ENCODE measurements at places on chromosomes 5 and 9.

- DNase-seq, result no peak
Measured at GRCh38 chr5:78653031-78653430, 4.5 kb upstream of the LHFPL2 start.

DNA sequence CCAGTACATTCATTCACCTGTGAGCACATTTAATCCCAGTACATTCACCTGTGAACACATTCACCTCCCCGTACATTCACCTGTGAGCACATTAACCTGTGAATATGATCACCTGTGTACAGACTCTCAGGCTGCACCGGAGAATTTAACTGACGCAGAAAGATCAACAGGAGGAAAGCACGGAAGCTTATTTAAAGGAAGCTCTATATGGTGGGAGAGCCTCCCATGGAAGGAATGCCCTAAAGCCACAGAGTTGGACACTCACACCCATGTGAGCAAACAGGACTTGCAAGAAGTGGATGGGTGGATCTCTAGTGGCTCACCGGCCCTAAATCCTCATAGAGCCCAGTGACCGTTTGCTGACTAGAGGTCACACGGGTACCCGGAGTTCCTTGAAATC lies 38.2 kb downstream of the TRIP13 start:
- DNase-seq, result no peak

DNA sequence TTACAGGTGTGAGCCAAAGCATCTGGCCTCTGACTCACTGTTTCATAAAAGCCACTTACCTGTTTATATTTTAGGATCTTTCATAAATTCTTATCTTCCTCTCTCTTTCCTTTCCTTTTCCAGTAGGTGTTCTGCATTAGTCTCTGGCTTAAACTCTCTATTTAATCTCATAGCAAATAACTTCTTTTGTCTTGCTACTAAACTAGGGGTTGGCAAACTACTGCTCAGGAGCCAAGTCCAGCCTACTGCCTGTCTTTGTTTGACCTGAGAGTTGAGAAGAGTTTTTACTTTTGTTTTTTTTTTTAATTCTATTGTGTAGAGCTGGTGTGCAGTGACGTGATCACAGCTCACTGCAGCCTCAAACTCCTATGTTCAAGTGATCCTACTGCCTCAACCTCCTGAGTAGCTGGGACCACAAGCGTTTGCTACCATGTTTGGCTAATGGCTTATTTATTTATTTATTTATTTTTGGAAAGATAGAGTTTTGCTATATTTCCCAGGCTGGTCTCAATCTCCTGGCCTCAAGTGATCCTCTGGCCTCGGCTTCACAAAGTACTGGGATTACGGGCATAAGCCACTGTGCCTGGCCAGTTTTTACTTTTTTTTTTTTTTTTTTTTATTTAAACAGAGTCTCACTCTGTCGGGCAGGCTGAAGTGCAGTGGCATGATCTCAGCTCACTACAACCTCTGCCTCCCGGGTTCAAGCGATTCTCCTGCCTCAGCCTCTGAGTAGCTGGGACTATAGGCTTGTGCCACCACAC lies 5.4 kb upstream of the NDFIP1 start:
- no peak for DNase-seq

DNA sequence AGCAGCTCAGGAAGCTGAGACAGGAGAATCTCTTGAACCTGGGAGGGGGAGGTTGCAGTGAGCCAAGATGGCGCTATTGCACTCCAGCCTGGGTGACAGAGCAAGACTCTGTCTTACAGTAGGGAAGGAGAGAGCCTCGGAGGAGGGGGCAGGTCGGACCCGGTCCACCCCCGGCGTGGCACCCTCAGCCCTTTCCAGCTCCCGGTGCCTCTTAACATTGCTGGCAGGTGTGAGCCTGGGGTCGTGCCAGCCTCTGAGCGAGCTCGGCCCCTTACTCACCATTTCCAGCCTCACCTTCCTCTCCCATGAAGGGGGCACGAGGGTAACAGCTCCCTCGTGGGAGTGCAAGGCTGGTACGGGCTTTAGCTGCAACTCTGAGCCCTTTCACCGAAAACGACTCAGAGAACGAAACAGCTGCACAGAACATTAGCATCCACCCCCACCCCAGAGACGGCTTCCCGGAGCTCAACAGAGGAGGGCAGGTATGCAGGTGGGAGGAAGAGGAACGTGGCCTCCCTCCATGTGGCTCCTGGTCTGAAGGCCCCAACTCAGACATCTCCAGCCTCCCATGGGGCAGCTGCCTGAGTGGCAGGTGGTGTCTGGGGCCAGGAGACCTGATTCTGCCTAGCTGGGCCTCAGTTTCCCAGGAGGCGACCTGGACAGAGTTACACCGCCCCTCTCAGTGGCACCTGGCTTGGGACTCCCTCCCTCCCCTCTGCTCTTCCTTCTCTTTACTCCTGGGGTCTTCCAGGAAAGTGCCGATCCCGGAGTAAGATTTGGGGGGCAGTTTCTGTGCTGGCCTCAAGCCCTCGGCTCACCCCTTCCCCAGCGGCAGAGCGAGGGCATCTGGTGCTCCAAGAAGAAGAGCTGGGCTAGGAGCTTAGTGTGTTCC lies 28.5 kb upstream of the ABO start:
- DNase-seq, result no peak

GRCh38 chr9:116318468-116319374 lies 165.1 kb downstream of the PAPPA start:
- DNase-seq, result no peak

DNA sequence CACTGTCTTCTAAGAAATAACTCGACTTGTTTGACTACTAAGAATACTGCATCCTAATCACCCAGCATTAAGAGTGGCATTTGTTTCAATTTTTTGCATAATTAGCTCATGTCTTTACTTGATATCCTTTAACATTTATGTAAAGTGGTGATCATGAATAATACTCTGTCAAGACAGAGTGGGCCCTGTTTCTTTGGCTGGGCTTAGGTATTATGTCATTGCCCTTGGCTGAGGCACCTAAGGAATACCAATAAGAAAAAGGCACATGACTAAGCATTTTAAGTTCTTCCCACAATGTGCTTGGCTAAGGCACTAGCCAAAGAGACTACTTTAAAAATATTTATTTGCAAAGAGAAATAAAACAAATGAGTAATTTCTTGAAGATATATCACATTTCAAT lies 308.1 kb downstream of the CTNND2 start:
- no peak for DNase-seq

DNA sequence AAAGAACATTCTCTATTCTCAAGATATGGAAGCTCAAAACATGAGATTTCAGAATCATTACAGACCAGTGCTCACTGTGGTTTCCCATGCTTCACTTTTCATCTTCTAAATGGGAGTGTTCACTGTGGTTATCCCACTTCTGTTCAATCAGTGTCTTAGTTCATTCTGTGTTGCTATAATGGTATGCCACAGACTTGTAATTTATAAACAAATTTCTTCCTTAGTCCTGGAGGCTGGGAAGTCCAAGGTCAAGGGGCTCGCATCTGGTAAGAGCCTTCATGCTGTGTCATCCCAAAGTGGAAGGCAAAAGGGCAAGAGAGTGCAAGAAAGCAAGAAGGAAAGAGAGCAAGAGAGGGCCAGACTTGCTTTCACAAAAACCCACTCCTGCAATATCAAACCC lies 146.3 kb downstream of the TTC39B start:
- no peak for DNase-seq

- no peak for DNase-seq
Measured at GRCh38 chr5:74141053-74141452, 499.5 kb downstream of the ENC1 start.

GRCh38 chr9:26891726-26892125 lies 876 bp downstream of the CAAP1 start:
- no peak for DNase-seq

GRCh38 chr5:39624890-39625289 lies 200.1 kb upstream of the DAB2 start:
- DNase-seq, result no peak

DNA sequence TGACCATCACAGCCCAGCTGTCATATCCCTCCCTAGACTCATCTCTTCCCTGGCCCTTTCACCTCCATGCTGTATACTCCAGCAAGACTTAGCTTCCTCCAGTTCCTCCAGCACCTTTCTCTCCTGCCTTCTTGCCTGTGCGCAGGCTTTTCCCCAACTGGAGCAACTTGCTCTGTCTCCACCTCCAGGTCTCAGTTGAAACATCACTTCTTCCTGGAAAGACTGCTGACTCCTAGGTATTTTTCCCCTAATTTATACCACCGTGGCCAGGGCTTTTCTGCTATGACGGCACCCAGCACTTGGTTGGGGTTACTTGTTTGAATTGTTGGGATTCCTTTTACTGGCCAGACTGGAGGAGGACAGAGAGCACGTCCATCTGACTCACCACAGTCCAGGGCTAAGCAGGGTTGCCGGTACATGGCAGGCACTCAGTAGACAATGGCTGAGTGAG lies 67.5 kb downstream of the KCNIP1 start:
- DNase-seq, result no peak

DNA sequence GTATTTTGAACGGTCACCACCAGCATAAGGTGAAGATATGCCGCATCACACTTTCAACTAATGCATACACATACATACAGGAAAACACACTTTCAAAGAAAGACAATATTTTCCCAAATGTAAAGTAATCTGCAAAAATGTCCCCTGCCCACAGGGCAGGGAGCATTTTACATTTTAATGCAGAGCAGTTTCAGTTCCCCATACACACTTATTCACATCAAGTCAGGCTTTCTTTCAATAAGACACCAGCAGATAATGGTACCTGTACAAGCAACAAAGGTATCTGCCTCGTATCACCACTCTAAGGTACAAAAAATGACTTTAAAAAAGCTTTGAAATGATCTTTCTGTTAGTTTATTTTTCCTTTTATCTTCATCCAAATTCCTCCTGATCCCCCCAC lies 247.1 kb upstream of the CCNG1 start:
- DNase-seq, result no peak

GRCh38 chr9:33315371-33315770 lies 25.1 kb downstream of the NFX1 start:
- no peak for DNase-seq

DNA sequence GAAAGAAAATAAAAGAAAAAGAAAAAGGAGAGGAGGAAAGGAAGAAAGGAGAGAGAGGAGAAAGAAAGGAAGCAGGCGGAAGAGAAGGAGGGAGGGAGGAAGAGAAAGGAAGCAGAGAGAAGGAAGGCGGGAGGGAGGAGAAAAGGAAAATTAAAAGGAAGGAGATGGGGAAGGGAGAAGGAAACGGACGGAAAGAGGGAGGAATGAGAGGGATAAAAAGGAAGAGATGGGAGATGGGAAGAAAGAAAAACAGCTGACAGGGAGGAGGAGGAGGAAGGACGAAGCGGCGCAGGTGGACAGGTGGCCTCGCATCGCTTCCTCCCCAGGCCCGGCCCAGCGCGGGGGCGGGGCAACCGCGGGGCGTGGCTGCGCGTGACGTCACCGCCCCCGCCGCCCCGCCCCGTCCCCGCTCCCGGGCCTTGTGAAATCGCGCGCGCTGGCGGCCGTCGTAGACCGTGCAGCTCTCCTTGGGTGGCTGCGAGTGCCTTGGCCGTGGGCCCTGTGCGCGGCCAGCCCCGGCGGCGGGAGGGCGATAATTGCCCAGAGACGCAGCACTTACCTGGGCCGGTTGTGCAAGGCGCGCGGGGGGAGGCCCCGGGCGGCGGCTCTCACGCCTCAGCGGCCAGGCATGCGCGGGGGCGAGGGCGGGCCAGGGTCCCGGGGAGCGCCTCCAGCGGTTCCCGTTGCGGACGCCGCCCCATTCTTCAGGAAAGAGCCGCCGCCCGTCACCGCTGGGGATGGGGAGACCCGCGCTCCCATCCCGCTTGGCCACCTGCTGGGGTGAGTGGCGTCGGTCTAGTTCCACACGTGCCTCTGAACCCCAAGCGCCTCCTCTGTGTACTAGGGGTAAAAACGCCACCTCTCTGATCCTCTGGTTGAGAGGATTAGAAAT lies 49.6 kb upstream of the FOXE1 start:
- DNase-seq, result peak; percentile 83

GRCh38 chr5:4207486-4207885 lies 611.9 kb downstream of the IRX1 start:
- DNase-seq, result no peak

- no peak for DNase-seq
Measured at GRCh38 chr5:98624145-98624880, 149.2 kb upstream of the RGMB start.

- DNase-seq, result no peak
Measured at GRCh38 chr5:165228184-165228583, 1722.8 kb downstream of the MAT2B start.

DNA sequence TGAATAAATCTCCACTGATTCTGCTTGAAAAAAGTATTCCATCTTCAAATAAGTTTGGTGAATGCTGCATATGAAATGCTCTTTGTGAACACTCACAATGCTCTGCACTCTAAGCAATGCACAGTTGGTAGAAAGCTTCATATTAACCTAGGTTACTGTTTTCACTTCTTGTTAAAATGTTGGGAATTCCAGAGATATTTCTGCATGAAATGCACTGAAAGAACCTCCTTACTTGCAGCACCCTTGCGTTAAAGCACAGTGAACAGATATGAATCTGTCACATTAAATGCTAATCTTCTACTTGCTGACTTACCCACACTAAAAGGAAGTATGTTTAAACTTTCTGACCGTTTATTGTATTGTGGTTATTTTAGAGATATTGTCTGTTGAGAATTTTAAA lies 584.1 kb upstream of the NUDT12 start:
- no peak for DNase-seq

DNA sequence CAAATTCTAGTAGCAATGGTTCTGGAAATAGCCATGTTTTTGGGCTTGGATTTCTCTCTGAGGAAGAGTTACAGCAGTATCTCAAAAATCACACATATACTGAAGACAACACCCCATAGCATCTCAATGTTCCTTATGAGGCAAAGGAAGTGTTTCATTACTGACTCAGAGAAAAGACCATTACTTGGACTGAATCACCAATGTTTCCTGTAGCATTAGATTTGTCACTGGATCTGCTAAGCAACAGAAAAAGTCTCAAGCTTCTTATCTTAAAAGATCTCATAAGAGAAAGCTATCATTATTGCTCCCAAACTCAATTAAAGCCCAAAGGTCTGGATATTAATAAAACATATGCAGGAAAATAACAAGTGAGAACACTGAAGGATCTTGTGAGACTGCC lies 272.4 kb downstream of the ADAMTS6 start:
- DNase-seq, result no peak

- no peak for DNase-seq
Measured at GRCh38 chr5:165334201-165334600, 1828.8 kb downstream of the MAT2B start.

- DNase-seq, result no peak
Measured at GRCh38 chr5:122073018-122073417, 5.0 kb downstream of the LOX start.

DNA sequence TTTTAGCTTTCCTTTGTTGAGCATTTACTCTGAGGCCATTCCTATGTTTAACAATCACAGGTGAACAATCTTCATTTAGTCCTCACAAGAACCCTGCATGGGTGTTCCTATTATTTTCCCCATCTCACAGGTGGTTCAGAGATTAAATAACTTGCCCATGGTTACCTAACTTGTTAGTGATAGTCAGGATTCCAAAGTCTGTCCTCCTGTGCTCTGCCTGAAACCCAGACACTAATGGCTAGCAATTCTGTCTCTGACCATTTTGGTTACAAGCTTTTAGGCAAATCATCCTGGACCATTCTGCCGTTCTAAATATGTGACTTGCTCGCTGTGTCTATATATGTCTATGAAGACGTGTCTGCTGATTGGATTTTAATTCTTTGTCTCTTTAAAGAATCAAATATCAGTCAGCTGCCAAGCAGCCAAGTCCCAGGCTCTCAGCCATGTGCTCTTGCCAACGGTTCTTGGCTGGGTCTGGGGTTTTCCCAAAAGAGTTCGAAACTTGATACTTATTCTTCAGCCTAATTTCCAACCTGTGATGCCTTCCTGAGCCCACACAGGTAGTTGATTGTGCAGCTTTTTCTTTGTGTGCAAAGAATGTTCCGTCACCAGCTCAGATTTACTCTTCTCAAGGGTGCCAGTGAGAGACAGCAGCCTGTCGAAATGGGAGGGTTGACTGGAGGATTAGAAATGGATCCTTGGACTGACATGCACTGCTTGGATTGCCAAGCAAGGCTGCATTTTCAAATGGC lies 121.7 kb downstream of the NREP start:
- no peak for DNase-seq
